ENCODE measurements at places on chromosomes 5 and 9.

GRCh38 chr9:112044186-112044585, 130.9 kb downstream of the SUSD1 start:
- no peak for DNase-seq

GRCh38 chr5:172104021-172104420, 84.0 kb downstream of the STK10 start:
- no peak for DNase-seq

DNA sequence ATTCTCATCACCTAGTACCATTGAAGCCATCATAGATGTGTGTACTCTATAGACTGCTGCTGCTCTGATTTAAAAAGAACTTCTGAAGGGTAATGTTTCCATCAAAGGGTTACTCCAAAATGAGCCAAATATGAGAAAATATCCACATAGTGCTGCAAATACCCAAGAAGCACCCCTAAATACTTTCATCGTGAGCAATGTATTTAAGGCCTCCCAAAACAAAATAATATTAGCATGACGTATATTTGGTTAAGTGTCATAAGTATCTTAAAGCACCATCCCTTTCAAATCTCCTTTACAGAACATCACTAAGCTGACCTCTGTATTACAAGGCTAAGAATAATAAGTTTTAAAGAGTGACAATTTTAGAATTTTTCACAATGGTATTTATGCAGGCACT, 421.8 kb downstream of the MTRR start:
- DNase-seq, result no peak

DNA sequence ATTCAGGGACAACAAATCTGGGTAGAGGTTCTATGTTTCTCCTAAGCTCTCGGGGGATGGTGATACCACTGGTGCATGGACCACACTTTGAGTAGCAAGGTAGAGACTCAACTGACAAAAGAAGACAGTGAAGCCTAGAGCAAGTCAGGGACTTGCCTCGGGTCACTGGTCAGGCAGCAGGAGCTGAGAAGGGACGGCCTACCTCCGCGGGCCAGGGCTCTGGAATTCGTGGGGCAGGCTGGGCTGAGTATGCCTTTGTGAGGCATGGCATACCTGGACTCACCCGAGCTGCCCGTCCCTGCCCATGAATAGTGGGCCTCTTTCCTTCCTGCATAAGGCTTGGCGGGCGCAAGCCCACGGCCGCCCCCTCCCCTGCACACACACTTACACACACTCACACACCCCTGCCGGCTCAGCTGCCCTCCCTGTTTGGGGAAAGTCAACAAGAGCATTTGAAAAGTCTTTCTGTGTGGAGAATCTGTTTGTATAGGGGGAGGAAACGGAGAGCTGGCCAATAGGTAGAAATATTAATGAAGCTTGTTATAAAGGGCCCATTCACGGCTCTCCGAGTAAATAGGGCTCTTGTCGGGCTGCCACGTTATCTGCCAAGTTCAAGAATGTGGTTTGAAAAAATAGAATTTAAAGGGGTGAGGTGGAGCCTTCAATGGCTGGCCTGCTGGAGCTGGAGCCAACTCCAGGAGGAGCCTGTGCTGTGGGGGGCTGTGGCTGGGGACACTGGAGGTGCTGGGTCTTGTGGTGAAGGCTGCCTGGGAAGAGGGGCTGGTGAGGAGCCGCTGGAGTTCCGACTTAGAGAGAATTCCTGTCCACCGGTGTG, 19.1 kb upstream of the KIF12 start:
- DNase-seq, result no peak

- DNase-seq, result no peak
Measured at GRCh38 chr5:131067636-131068035, 97.4 kb downstream of the HINT1 start.

GRCh38 chr5:140548791-140549190, 1.3 kb downstream of the EIF4EBP3 start:
- no peak for DNase-seq

DNA sequence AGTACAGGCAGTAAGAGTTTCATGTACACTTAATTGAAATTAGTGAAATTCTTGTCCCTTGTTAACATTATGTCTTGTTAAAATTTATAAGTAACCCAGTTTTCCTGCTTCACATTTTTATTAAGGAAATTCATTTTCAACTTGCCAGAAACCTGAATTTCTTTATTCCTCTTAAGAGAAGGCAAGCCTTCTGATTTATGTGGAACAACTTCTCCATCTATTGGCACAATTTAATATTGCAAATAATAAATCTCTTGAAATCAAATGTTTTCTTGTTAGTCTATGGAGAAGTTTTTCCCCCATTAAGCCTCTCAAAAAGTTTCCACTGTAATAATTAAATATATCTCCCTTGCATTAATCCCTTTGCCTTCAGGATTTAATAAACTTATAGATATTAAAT, 33.8 kb upstream of the ACO1 start:
- DNase-seq, result no peak

- DNase-seq, result no peak
Measured at GRCh38 chr5:73482383-73483136, 15.7 kb upstream of the BTF3 start.

- DNase-seq, result no peak
Measured at GRCh38 chr9:13580760-13581159, 301.3 kb upstream of the MPDZ start.

GRCh38 chr5:58357121-58357520, 102.8 kb downstream of the PLK2 start:
- DNase-seq, result no peak

- DNase-seq, result no peak
Measured at GRCh38 chr9:91131433-91131839, 230.3 kb downstream of the AUH start.

All from stimulated activated CD4-positive, alpha-beta T cell treated with anti-CD3 and anti-CD28 coated beads, Interleukin-1b, Interleukin-23, amount 100 ng/mL, for 24 hours (primary cell).